8988T (cell line): ENCODE measurements at places on chromosomes 2 and 18.
A peak's percentile ranks its signal among the peaks of the same experiment; 100 is the strongest.

GRCh38 chr18:51867767-51868166 is 472.2 kb upstream of the DCC start:
- DNase-seq = no peak

GRCh38 chr2:62808554-62808953 is 103.0 kb downstream of the EHBP1 start:
- DNase-seq = no peak

- DNase-seq = no peak
Measured at GRCh38 chr18:13680612-13681011, 45.7 kb downstream of the FAM210A start.

- DNase-seq = no peak
Measured at GRCh38 chr18:45110577-45111501, 430.2 kb downstream of the SETBP1 start.

DNA sequence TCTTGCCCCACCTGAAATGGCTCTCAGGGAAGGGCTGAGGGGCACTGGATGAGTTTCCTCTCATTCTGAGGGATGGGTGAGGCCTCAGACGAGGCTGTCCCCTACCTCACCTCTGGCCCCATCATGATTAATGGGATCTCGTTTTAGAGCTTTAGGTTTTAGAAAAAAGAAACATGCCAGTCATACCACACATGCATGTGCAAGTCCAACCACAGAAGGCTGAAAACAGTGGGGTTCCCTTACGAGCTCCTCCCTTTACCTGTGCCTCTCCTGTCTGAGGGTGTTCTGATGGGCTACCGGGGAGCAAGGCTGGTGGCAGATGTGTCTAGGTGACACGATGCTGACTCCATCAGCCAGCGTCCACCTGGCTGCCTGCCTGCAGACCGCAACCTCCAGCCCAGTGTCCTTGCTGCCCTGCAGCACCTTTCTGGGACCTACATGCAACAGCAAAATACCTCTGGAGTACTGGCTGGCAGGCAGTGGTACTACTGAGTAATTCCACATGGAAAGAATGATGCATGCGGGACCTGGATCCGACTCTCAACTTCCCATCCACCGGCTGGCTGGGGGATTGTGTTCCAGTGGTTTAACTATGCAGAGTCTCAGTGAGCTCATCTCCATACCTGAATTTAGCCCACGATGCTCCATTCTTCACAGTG is 9.1 kb upstream of the LYPD6B start:
- DNase-seq = no peak

DNA sequence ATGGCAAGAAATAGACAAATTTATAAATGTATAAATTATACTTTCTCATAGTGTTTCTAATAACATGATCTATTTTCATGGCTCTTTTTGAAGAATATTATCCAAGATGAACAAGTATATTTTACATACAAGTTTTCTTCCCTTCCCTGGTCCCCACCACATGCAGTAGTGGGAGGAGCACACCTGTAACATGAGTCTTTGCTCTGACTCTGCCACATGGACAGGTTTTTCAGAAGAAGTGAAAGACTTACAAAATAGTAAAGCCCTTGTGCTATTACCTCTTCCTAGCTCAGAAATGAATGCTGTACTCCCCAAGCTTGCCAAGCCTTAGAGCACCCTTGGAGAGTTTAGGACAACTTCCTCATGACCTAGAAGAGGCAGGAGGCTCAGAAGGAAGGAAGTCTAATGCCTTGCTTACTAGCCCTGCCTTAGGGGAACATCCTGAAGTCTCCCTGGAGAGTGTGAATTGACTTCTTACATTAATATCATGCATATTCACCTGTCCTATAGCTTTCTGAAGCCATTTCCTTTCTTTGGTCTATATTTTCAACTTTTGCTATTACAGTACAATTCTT is 18.4 kb downstream of the MXD1 start:
- no peak for DNase-seq

- DNase-seq = peak; percentile 32
Measured at GRCh38 chr2:109715313-109715805, 78.7 kb upstream of the RGPD5 start.

- DNase-seq = no peak
Measured at GRCh38 chr2:54227798-54228197, 28.2 kb downstream of the TSPYL6 start.

GRCh38 chr2:145753966-145754365 is 1234.0 kb upstream of the ZEB2 start:
- DNase-seq = no peak

DNA sequence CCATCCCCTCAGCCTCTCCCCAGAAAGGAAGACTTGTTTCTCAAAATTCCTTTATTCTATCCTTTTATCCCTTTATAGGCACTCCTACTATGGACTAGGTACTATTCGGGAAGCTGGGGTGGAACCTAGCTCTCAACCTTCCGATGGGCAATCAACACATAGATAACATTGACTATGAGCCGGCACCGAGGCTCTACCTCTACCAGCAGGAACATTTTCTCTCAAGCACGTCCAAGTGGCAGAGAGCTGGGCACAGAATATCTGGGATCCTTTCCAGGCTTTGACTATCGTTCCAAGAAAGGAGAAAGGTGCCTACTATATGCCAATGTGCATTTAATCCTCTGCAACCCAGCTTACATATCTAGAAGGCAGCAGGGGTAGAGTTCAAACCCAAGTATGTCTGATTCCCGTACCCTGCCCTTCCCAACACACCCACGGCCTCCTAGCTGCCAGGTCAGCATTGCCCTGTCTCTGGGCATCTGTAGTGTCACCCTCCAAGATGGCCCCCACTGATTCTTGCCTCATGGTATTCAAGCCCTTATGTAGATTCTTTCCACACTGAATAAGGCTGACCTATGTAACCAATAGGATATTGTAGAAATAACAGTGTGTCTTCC is 28.3 kb downstream of the TNS1 start:
- no peak for DNase-seq

- no peak for DNase-seq
Measured at GRCh38 chr2:118845005-118845521, 2.4 kb downstream of the EN1 start.

DNA sequence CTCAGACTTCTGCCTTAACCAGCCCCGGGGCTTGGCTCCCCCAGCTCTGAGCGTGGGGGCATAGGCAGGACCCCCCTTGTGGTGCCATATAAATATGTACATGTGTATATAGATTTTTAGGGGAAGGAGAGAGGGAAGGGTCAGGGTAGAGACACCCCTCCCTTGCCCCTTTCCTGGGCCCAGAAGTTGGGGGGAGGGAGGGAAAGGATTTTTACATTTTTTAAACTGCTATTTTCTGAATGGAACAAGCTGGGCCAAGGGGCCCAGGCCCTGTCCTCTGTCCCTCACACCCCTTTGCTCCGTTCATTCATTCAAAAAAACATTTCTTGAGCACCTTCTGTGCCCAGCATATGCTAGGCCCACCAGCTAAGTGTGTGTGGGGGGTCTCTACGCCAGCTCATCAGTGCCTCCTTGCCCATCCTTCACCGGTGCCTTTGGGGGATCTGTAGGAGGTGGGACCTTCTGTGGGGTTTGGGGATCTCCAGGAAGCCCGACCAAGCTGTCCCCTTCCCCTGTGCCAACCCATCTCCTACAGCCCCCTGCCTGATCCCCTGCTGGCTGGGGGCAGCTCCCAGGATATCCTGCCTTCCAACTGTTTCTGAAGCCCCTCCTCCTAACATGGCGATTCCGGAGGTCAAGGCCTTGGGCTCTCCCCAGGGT is 5.5 kb downstream of the CTDSP1 start:
- no peak for DNase-seq

DNA sequence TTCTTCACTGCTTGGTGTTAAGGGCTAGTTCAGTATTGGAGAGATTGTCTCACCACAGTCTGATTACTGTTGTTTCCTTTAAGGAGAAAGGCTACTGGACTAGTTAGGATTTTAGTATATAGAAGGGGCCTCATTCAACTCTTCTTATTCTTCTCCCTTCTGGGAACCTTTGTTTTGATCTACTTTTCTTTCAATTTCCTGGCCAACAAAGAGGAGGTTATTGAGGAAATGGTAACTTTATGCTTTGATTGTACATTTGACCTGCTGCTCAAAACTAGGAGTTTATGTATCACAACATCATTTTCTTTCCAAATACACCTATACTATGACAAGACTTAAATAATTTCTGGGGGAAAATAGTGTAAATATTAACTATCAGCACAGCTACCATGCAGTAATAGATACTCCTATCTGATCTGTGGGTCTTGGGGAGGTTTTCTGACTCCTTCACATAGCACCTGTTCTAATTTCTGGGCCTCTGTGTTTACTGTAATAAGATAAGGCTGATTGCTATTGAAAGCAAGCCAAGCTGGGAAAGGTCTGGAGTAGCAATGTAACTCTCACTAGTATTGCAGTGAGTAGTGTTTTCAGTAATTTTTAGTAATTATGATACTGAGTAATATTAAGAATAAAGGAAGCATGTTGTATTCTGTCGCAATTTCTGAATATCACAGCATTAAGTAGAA is 395.3 kb downstream of the NUP35 start:
- DNase-seq = no peak

GRCh38 chr2:70145144-70145490 is 45.7 kb downstream of the C2orf42 start:
- no peak for DNase-seq

DNA sequence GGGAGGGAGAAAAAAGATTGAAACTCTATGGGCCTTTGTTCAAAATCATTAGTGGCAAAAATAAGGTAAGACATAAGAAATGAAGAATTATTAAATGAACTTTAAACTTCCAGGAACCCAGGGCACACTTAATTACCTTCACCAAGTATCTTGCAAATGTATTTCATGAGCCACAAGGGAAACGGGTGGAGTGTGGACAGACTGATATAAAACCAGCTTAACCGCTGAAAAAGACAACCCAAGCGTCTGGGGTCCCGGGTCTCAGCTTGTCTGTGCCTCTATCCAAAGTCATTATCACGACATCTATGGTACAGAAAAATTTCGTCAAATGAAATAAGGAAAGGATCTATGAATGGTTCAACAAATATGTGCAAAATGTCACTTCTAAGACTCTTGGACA is 13.9 kb upstream of the MBOAT2 start:
- no peak for DNase-seq

DNA sequence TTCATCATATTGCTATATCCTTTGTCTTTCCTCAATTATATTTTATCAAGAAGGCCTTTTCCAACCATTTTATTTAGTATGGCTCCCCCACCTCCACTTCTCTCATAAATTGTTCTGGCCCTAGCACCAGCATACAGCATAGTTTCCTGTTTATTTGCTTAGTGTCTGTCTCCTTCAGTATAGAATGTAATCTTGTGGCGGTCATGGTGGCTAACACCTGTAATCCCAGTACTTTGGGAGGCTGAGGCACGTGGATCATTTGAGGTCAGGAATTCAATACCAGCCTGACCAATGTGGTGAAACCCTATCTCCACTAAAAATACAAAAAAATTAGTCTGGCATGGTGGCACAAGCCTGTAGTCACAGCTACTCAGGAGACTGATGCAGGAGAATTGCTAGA is 39.6 kb upstream of the CLASP1 start:
- DNase-seq = no peak

- DNase-seq = peak; percentile 17
Measured at GRCh38 chr18:30177056-30177455, 865.5 kb downstream of the DSC3 start.

DNA sequence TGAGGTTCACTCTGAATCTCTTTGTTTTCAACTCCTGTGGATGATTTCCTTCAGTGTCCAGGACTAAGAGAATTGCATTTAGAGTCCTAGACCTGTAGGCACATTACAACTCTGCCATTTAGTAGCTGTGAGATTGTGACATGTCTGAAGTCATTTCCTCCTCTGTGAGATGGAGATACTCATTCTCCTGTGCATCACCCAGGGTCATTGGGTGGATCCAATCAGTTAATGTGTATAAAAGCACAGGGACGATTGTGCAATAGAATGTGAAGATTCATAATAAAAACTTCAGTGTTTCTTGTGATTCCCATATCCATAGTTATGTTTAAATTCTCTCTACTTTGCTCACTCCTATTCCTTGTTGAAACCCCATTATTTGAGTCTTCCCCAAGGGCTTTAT is 113.6 kb downstream of the DIS3L2 start:
- no peak for DNase-seq

GRCh38 chr2:120749506-120750431 is 14.1 kb downstream of the GLI2 start:
- no peak for DNase-seq

- no peak for DNase-seq
Measured at GRCh38 chr2:21658907-21659477, 535.2 kb downstream of the TDRD15 start.

GRCh38 chr2:64666810-64667438 is 13.2 kb upstream of the SERTAD2 start:
- DNase-seq = no peak

DNA sequence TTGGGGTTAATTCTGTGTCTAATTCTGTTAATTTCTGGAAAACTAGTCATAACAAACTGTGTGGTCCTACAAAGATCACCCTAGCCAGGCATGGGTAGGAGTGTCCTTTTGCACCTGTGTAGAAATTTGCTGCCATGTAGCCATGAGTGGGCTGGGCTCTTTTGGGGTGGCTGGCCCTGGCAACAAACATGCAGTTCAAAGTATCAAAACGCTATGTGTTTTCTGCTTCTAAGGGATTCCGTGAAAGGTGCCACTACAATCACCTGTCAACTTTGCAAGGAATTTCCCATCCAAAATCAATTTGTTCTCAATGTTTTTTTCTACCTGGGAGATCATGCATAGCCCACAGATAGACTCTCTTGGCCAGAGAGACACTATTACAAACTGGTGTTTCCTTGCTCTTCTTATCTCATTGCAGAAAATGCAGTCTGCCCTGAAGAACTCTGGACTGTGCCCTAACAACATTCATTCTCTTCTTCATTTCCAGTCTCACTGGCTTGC is 537.7 kb upstream of the ID2 start:
- no peak for DNase-seq

GRCh38 chr2:218002845-218003180 is at the start of gene TNS1:
Gene TNS1, minus strand, starts transcription at chr2:218002995. Its CDS starts 123 bp downstream, at chr2:218002872.
- DNase-seq = no peak

DNA sequence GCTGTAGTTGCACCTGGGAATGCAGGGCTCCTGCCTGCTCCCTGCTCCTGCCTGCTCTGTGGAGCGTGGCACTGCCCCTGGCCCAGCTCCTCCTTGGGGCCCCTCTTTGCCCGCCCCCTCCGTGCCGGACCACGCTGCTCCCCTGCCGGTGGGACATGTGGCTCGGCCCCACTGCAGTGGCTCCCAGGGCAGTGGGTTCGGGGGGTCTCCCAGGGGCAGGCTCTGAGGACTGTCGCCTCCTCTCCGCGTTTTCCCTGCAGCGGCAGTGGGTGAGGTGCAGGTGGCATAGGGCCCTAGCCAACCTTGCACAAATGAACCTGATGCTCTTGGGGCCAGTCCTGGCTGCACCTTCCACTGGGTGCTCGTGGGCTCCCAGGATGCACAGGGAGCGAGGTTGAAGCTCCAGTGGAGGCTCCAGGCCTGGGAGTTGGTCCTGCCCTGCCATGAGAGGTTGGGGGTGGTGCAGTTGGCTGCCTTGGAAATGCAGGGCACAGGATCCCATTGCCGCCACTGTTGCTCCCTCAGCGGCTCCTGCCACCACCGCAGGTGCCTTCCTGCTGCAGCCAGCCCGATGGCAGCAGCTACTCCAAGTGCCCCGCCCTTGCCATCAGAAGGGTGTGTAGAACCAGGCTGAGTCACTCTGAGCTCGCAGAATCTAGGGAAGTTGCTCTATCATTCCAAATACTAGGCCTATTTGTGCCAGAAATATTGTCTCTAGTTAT is 313.1 kb upstream of the SYT4 start:
- DNase-seq = no peak
